ENCODE measurements at places on chromosomes 13 and 19.
A peak's percentile ranks its signal among the peaks of the same experiment; 100 is the strongest.

- peak; percentile 42 for DNase-seq
Observed at GRCh38 chr13:107563099-107563925, 652.0 kb downstream of the LIG4 start.

- no peak for DNase-seq
Observed at GRCh38 chr19:3690551-3691371, 9.5 kb downstream of the PIP5K1C start.

- DNase-seq: no peak
Observed at GRCh38 chr19:18991006-18991405, 42.3 kb downstream of the SUGP2 start.

DNA sequence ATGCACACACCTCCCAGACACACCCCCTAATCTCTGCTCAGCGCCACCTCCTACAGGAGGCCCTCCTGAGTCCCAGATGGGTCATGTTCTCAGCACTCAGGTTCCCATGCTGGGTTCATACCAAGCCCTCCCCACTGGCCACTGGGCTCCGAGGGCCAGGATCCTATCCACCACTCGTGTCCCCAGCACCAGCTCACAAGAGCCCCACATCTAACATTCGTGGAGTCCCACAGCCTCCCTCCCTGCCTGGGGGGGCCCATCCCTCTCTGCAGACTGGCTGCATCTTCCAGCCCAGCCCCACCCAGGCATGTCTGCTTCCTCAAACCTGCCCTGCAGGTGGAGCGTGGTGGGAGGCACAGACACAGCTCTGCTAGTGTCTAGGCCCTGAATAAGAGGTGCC is 227.4 kb downstream of the TUBA3C start:
- no peak for DNase-seq

DNA sequence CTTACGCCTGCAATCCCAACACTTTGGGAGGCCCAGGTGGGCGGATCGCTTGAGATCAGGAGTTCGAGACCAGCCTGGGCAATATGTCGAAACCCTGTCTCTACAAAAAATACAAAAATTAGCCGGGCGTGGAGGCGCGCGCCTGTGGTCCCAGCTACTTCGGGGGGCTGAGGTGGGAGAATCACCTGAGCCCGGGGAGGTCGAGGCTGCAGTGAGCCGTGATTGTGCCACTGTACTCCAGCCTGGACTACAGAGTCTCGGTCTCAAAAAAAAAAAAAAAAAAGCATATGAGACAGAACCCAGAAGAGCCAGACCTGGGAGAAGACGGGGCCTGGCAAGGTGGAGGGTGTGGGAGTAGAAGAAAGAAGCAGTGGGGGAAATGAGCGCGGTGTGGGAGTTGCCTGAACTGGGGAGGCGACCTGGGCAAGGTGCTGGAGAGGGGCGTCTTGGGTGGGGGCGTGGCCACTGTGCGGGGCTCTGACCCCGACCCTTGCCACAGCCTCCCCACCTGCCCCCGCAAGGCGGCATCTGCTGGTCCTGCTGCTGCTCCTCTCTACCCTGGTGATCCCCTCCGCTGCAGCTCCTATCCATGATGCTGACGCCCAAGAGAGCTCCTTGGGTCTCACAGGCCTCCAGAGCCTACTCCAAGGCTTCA is 533 bp downstream of the DKKL1 start:
- DNase-seq: no peak

DNA sequence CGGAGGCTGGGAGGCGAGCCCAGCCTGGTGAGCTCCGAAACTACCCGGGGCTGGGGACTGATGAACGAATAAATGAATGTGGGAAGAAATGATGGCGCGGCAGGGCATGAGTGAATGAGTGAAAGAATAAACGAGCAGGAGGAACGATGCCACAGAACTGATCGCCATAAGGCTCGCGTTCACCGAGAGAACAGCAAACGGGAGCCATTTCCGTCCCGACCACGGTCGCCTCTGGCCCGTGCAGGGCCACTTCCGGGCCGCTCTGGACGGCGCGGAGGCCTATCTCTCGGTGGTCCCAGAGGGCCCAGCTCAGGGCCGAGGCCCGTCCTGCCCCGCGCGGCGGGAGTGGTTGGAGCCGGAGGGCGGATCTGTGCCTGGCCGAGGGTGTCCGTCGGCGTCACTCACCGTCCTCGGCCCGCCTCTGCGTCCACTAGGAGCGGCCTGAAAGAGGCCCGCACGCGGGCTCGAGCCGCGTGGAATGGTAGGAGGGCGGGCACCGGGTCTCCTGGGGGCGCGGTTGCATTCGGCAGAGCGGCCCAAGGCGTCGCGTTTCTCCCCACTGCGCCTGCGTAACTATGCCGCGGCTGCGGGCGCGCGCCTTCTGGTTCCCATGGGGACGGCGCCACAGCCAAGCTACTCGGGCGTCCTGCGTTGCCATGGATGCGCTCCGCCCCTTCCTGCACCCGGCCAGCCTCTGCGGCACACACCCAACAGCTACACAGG is at the start of gene ZNF497:
Gene ZNF497, minus strand, starts transcription at position 480 of the 723 bp plus-strand sequence. CDS start 5,116 bp downstream, outside the sequence.
- peak; percentile 100 for DNase-seq

DNA sequence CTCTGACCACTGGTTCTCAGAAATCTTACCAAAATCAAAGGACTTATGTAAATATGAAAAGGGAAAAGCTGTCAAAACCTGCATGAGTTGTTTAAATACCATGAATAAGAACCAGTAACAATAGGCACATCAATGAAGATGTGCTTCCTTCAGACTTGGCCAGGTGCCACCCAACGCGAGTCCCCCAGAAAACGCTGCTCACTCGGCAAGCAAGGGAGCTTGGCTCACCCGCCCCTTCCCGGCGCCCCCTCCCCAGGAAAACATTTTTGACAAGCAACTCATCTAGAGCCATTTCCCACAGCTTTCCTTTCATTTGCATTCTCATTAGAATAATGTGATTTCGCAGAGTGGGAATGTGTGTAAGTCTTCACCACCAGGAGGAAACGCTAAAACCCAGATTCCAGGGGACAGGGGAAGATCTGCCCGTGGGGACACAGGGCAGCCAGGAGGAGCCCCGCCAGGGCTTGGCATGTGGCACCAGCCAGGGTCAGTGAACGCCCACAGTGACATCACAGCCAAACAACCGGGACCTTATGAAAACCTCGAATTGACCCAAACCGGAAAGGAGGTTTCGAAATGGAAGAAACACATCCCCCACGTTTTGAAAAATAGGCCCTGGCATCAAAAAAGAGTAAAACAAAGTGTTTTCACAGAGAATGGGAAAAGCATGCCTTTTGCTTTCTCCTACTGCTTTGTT is 366.2 kb upstream of the TSHZ3 start:
- DNase-seq: no peak

DNA sequence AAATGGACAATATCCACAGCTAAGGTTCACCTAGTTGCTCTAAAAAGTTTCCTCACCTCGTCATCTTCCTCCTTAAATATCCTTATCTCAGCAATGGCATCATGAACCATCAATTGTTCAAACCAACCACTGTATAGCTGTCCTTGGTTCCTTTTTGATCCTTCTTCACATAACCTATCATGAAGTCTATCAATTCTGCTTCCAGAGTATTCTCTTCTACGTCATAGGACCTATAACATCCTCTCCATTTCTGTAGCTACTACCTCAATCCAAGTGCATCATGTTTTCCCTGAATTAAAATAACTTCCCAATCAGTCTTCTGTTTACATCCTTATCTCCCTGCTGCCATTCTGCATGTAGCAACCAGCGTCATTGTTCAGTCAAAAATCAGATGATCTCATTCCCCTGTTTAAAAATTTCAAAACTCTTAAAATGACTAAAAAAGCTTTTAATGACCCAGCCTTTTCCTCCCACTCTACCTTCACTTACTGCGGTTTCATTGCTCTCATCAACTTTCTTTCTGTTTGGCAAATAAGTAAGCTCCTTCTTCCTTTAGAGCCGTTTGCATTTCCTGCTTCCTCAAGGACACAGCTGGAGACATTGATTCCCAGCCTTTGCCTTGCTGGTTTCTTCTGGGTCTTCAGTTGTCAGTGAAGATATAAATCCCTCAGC is 223.9 kb upstream of the MIR17HG start:
- no peak for DNase-seq

DNA sequence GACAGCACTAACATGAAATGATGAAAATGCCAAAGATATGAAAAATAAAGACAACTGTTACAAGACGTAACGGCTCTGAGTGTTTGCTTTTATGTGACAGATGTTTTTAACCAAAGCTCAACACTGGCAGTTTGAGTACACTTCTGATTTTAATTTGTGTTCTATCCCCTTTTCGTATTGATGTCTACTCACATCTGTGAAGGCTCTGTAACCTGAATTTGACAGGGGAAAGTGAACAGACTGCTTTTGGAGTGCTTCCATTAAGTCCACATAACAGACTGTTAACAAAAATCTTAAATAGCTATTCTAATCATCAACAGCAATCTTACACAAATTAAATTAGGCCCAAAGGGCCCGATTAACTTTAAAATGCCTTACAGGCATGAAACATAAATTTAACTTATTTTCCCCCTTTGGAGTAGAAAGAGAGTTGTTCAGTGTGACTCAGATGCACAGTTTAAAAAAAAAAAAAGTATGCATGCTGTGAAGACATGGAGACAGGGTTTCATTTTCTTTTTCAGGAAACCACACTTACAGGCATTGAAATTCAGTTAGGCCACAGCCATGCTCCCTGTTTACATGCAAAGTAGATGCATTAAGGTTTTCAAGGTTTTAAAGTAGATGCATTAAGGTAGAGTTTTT is 16.3 kb upstream of the RNASEH2B start:
- DNase-seq: no peak

DNA sequence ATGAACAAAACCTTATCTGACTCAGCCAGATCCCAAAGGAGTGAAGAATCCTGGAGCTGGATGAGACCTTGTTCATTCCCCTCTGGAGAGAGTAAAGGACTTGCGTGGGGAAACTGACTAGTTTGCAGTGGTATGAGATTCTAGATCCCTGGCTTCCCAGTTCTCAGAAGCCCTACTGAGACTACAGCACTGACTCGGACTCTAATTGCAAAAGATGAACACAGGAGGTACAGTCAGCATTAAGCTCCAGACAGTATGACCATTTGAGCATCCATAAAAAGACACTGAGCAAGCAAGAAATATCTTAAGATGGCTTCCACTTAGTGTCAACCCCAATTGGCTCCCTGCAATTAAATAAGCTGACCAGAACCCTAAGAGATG is 6.8 kb downstream of the ZC3H4 start:
- no peak for DNase-seq

GRCh38 chr19:43457809-43458208 is 7.6 kb downstream of the LYPD3 start:
- DNase-seq: no peak

- no peak for DNase-seq
Observed at GRCh38 chr19:41883463-41883820, 458 bp downstream of the ARHGEF1 start.

GRCh38 chr13:29593605-29594297 is 1.7 kb downstream of the SLC7A1 start:
- no peak for DNase-seq

- DNase-seq: no peak
Observed at GRCh38 chr13:38452656-38453055, 103.0 kb downstream of the UFM1 start.

- DNase-seq: no peak
Observed at GRCh38 chr19:45408121-45408520, 1.7 kb downstream of the POLR1G start.

GRCh38 chr13:102983496-102983895 is 82.7 kb downstream of the SLC10A2 start:
- DNase-seq: no peak

GRCh38 chr19:49718991-49719390 is 28.1 kb downstream of the CPT1C start:
- DNase-seq: no peak

- no peak for DNase-seq
Observed at GRCh38 chr13:32897296-32897695, 118.9 kb upstream of the KL start.

DNA sequence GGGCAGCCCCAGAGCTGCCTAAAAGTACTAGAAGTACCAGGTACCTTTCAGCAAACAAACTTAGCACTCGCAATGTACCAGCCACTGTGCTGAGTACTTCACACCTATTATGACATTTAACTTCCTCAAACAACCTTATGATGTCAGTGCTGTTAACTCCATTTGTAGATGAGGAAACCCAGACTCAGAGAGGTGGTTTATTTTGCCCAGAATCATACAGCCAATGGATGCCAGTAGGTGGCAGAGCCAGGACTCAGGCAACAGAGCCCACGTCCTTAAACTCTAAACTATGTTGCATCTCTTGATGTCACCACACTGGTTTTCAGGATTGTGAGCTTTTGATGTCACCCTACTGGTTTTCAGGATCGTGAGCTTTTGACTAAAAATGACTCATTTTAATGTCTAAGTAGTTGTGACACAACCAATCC is 78.9 kb downstream of the FLT1 start:
- DNase-seq: no peak

DNA sequence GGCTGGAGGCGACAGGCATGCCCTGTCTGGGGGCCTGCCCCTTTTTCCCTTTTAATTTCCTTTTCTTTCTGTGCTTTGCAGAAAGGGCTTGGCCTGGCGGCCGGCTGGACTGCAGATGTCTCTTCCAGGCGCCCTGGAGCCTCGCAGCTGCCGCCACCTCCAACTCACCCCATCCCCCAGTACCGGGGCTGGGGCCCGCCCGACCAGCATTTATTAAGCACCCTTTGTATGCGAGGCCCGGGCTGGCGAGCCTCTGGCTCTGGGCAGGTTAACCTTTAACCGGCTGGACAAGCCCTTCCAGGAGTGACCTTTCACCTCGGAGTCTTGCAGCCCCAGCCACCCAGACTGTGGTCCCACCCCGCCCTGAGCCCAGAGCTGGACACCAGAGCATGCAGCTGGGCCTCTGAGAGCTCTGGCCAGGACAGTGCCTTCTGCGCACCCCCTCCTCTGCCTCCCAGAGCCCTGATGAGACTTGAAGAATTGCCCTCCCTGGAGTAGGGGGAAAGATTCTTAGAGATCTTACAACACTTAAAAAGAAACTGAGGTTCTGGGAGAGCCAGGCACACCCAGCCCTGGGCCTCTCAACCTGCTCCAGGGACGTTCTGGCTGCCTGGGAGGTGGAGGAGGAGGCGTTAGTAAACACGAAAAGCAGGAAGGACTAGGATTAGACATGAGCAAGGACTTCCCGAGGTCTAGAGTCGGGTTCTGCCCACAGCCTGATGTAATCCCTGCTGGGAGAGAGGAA is 1.1 kb upstream of the NR2F6 start:
- DNase-seq: no peak

- DNase-seq: no peak
Observed at GRCh38 chr19:50459638-50460037, 16.7 kb upstream of the EMC10 start.

DNA sequence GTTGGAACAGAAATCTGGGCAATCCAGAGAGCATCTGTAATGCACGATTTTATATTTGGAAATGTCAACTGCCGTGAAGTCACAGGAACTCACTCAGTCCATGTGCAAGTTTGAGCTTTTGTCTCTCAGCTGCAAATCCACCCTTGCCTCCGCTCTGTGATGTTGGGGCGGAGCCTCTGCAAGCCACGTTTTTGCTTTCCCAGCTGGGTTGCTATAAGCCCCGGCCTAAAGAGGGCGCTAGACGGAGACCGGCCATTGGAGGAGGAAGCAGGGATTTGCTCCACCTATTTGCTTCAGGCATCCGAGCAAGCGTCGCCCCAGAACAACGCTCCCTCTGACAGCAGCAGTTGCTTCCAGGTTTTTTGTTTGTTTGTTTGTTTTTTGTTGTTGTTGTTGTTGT is 56.2 kb downstream of the TRPM4 start:
- no peak for DNase-seq

- DNase-seq: no peak
Observed at GRCh38 chr19:45499196-45500180, 1.2 kb downstream of the PPM1N start.

- DNase-seq: no peak
Observed at GRCh38 chr13:50676602-50677001, 166.9 kb downstream of the DLEU7 start.

- DNase-seq: no peak
Observed at GRCh38 chr19:15292140-15292539, 40.2 kb downstream of the BRD4 start.
